ENCODE measurements at places on chromosomes 6 and 20. TPM values are rescaled to one million over a fixed set of nuclear protein-coding genes. Genes with fewer than 3 reads are reported as not detected.

Gene SLC16A10
- total RNA-seq: 6.6 TPM

Gene HLA-DRB5
- total RNA-seq: 0.33 TPM

GRCh38 chr6:112181130-112181529 is 73.2 kb downstream of the LAMA4 start:
- no peak for DNase-seq

DNA sequence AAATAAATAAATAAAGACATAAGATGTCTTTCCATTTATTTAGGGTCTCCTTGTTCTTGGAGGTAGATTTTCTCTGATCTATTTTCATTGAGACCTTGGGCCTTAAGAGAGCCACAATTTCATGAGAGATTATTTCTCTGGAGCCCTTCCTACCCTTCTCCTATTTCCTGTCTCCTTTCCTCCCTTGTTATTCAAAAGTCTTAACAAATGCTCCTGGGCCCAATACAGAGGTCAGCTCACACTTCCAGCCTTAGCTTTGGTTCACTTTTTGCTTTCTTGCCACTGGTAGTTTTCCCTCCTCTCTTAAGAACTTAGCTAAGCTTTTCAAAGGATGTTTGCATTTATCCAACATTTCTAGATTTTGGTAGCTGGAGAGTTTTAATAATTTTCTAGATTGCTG is 44.0 kb downstream of the PTPRA start:
- no peak for DNase-seq

GRCh38 chr20:17281478-17281877 is 54.6 kb downstream of the PCSK2 start:
- DNase-seq: peak; percentile 28

Gene NR2E1
- not detected for total RNA-seq

Gene ARFGEF2
- total RNA-seq: 18.6 TPM

- DNase-seq: peak; percentile 73
These were observed 50.1 kb upstream of the SLC32A1 start for GRCh38 chr20:38674092-38674764.

DNA sequence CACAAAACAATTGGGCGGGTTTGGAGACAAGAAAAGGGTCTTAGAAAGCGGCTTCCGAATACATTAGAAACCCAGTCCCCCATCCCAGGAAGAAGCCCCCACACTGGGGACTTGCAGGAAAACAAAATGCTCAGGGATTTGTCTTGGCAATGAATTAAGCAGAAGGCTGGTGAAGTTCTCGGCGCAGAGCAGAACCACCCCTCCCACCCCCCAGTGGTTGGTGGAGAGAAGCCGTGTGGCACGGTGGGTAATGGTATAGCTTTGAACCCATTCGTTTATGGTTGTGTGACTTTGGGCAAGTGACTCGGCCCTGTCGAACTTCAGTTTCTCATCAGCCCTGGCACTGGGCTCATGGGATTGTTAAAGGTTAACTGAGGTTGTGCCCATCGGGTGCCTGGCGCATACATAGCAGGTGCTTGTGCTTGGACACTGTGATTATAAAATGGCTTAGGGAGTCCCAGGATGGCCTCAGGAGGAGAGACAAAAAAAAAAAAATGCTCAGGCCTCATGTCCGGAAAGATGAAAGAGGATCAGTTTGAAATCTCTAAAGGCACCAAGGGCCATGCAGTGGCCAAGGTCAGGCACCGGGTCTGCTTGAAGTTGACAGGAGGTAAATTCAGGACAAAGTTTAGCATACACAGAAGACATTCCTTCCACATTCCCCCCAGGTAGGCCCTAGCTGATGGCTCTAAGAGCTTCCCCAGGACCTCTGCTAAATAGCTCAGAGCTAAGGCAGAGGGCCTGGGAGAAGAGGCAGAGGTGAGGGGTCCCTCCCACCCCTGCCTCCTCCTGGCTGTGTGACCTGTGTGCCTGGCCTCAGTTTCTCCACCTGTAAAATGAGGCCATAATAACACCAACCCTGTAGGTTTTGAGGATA is 120.1 kb upstream of the PTPN1 start:
- DNase-seq: no peak

Gene WFDC10B
- total RNA-seq: not detected

DNA sequence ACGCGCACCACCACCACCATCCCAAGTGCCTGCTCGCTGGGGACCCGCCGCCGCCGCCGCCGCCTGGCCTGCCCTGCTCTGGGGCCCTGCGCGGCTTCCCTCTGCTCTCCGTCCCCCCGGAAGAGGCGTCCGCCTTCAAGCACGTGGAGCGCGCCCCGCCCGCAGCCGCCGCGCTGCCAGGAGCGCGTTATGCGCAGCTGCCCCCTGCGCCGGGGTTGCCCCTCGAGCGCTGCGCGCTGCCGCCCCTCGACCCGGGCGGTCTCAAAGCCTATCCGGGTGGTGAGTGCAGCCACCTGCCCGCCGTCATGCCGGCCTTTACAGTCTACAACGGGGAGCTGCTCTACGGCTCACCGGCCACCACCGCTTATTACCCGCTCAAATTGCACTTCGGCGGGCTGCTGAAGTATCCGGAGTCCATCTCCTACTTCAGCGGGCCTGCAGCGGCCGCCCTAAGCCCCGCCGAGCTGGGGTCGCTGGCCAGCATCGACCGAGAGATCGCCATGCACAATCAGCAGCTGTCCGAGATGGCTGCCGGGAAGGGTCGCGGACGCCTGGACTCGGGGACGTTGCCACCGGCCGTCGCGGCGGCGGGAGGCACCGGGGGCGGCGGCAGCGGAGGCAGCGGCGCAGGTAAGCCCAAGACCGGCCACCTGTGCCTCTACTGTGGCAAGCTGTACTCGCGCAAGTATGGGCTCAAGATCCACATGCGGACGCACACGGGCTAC is 7.2 kb downstream of the PRDM13 start:
- no peak for DNase-seq

- no peak for DNase-seq
These were observed 343.3 kb downstream of the BCKDHB start for GRCh38 chr6:80449726-80450125.

- no peak for DNase-seq
These were observed 180.4 kb downstream of the AIG1 start for GRCh38 chr6:143241111-143241510.

GRCh38 chr6:11710311-11710761 is 68.3 kb downstream of the ADTRP start:
- peak; percentile 87 for DNase-seq

Gene SASH1
- not detected for total RNA-seq

DNA sequence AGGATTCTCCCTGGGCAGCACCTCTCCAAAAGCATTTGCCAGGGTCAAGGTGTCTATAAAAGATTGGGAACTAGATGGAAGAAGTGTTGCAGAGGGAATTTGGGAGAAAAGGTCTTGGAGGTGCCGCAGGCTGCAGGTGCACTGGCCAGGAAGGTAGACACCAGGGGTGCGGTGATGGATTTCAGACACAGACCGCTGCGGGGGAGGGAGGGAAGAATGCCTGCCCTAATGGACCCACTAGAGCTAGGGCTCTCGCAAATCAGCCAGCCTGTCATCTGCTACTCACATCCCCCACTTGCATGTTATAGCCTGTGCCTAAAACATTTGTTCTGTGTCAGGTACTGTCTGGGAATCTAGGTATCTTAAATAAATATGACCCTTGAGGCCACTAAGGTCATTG is 193.6 kb upstream of the SLC24A3 start:
- DNase-seq: no peak

DNA sequence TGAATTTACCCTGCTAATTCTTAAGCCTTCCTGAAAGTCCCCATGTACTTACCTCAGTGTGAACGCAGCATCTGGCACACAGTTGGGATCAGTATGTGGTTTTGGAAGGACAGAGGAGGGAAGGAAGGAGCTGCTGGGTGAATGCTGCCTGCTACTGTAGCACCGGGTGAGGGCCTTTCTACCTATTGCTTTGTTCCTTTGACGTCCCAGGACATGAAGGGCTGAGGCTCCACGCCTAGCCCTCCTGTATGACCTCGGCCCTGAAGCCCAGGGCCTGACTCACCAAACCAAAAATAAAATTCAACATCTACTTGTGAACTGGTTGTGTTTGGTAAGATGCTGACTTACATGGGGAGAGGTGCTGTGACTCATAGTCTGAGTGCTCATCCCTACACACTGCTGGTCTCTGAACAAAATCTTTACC is 51.1 kb downstream of the ARID1B start:
- DNase-seq: peak; percentile 24

GRCh38 chr6:137102050-137102848 is 57.5 kb upstream of the IL20RA start:
- no peak for DNase-seq

Gene SIM1
- not detected for total RNA-seq

GRCh38 chr6:142518761-142519160 is 217.0 kb downstream of the ADGRG6 start:
- DNase-seq: no peak

GRCh38 chr6:5529733-5530132 is 268.4 kb downstream of the FARS2 start:
- DNase-seq: no peak

Gene PTPRA
- 32.7 TPM for total RNA-seq

Gene COX4I2
- not detected for total RNA-seq

DNA sequence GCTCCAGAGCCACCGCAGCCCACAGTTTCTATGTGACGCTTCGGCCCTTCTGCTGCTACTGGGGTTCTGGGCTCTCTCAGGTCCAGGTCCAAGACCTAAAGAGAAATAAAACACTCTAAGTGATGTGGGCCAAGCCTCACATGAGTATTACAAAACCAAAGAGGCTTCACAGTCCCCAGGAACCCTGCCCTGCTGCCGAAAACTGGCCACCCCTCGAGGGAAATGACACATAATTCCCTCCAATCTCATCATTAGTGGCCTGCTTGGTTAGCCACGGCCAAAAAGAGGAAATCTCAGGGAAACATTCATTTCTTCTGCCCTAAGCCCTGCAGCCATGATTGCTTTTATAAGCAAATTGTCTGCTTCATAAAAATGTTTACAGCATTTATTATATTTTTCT is 32.5 kb downstream of the DLL1 start:
- no peak for DNase-seq

DNA sequence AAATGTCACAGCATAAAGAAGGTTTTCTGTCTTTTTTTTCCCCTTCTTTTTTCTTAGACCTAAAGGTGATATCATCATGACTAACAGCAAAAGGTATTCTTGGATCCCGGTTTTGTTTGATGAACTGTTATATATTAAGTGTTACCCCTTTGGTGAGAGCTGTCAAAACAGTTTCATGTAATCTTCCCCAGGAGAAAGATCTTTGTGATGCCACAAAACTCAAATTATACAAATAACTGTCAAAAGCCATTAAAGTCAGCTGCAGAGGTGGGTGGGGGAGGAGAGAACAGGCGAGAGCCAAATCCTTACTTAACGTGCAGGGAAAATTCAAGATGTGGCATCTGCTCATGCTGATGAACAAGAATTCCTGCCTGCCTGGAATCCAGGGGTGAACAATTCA is 258.2 kb downstream of the BMP7 start:
- DNase-seq: no peak

DNA sequence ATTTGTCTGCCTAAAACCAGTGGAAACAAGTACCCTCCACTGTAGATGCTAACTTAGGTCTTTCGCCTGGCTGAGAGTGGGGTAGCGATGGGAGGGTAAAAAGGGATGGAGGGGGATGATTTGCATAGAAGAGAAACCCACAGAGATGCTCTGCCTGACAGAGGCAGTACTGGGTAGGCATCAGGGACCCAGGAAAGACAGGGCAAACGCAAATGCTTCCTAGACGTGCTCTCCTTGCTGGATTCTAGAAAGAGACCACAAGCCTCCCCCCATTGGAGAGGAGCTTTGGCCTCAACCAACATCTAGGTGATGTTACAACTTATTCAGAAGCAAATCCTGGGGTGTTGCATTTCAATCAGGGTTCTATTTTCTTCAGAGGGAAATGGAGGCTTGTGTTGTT is 3.2 kb downstream of the OLIG3 start:
- DNase-seq: no peak

GRCh38 chr6:16369140-16369745 is 130.9 kb downstream of the GMPR start:
- no peak for DNase-seq

Gene APOM
- total RNA-seq: 3.7 TPM

DNA sequence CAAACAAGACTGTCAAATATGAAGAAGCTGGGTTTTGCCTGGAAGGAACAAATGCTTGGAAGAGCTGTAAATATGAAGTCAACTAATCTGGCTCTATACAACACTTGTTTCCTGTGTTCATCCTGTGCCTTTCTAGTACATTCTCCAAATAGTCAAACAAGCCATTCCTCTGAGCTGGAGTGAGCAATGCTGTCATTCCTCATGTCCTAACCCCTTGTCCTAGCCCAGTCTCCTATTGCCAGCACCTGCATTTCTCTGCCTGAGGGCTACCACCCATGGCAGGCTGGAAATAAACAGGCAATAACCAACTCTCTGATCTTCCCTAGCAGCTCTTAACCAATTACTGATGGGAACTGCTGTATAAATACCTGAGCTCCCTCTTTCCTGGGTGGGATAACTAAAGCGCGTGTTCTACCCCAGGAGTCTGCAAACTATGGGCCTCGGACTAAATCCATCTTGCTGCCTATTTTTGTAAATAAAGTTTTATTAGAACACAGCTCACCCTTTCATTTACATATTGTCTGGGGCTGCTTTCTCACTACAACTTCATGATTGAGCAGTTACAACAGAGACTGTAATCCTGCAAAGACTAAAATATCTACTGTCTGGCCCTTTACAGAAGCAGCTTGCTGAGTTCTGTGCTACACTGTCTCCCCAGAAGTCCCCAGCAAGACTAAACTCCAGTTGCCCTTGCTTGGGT is 13.4 kb downstream of the RIMS4 start:
- no peak for DNase-seq

- no peak for DNase-seq
These were observed 85.1 kb downstream of the RSPH3 start for GRCh38 chr6:158914923-158915322.

DNA sequence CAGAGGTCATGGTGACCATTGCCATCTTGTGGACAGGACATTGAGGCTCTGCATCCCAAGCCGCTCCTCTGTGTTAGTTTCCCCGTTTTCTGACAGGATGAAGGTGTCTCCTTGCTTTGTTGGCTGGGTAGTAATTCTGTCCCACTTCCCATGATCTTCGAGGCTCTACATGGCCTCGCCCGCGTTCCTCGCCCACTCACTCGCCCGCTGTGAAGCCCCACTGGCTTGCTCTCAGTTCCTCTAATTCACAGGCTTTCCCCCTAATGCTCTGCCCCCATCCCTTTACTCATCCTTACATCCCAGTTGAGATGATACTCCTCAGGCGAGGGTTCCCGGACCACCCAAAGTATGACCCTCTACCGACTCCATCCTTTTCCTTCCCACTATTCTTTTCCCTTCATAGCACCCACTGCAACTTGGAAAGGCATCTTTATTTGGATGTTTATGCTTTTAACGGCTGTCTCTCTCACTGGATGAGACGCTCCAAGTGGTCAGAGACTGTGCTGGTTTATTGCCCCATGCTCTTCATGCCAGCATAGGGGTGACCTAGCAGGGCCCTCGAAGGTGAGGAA is 511 bp upstream of the SLC35B2 start:
- no peak for DNase-seq

GRCh38 chr6:26159357-26160273 is 72.4 kb downstream of the HFE start:
- peak; percentile 40 for DNase-seq

Gene DEFB129
- total RNA-seq: not detected

- DNase-seq: peak; percentile 4
These were observed at the start of gene POPDC3 for GRCh38 chr6:105179244-105180065. TSS of gene POPDC3 (minus strand) at chr6:105180014. CDS start at chr6:105161909, 18,105 bp downstream.

GRCh38 chr20:33291830-33292355 is 8.9 kb downstream of the BPIFB1 start:
- peak; percentile 75 for DNase-seq

Gene IMPG1
- total RNA-seq: not detected

- no peak for DNase-seq
These were observed 174.2 kb upstream of the ECI2 start for GRCh38 chr6:4309540-4309939.

Gene TAAR8
- not detected for total RNA-seq

All from activated naive CD4-positive, alpha-beta T cell treated with anti-CD3 and anti-CD28 coated beads for 36 hours (primary cell).